ENCODE measurements at places on chromosomes 7 and 10.
A peak's percentile ranks its signal among the peaks of the same experiment; 100 is the strongest.

GRCh38 chr7:17234398-17235031 is 63.9 kb upstream of the AHR start:
- peak; percentile 19 for DNase-seq

GRCh38 chr7:131182446-131183058 is 145.1 kb upstream of the MKLN1 start:
- DNase-seq = no peak

GRCh38 chr7:75756206-75756990 is 15.6 kb downstream of the CCL26 start:
- DNase-seq = no peak

DNA sequence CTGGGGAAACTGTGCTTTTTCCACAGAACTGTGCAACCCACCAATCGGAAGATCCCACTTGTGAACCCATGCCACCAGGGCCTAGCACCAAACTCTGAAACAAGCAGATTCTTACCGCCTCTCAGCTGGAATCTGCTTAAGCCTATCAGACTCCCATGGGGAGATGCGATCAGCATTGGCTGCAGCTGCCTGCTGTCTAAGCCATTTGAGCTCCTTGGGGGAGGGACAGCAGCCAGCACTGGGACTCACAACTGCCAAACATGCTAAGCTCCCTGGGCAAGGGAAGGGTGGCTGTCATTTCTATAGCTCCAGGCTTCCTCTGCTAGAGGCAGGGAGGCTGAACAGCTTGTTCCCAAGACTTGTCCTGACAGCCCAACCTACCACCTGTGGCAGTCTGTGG is 283.8 kb downstream of the CDK14 start:
- no peak for DNase-seq

DNA sequence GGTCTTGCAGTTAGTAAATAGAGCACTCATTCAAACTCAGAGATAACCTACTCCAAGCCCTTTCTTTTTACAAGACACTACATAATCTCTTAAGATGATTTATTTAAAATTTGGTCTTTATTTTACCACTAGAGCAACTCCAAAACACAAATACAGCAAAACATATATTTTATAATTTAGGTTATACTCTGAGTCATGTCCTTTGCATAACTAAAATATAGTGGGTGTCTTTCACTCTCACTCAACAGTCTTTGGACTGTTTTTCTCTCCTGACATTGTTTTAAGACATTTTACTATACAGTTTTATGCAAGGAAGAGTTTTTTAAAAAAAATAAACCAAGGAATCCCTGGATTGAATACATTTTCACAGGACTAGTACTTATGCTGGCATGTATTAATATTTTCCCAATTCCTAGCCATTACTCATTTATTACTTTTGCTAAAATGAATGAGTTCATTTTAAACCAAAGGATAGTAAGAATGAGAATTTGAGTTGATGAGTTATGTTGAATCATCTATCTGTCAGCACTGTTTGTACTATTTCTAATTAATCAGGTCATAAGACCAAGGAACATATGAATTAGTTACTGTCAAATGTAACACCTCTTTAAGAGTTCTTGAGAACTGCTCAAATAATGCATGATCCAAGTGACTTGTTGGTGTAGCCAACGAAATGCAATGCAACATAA is 303.1 kb upstream of the FZD1 start:
- DNase-seq = no peak

- peak; percentile 46 for DNase-seq
Observed at GRCh38 chr10:32332299-32332750, 14.6 kb downstream of the EPC1 start.

DNA sequence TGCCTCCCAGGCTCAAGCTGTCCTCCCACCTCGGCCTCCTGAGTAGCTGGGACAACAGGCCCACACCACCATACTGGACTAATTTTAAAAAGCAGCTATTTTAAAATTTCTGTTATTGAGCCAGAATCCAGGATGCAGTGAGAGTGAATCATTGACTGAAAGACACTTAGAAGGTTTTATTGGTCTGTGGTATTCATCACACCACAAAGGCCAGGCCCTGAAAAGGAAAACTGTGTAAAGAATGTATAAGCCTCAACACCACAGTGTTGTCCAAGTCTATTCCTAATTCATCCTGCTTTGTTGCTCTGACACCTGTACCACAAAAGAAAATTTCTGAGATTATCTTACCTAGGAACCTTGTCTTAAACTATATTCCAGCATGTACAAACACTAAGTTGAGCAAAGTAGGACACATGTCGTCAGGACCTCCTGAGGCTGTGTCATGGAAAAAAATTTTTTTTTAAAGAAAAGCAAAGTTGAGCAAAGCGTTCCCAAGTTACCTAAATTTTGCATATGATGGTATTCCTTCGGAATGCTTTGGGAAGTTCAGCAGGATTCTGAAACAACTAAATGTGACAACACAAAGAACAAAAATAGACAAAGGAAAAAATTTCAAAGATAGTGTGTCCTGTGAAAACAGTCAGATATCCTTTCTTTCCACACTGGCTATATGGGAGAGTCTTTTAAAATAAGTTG is 129.6 kb upstream of the MKLN1 start:
- DNase-seq = no peak

GRCh38 chr10:124741281-124741921 is 2.8 kb downstream of the FAM53B start:
- peak; percentile 41 for DNase-seq

DNA sequence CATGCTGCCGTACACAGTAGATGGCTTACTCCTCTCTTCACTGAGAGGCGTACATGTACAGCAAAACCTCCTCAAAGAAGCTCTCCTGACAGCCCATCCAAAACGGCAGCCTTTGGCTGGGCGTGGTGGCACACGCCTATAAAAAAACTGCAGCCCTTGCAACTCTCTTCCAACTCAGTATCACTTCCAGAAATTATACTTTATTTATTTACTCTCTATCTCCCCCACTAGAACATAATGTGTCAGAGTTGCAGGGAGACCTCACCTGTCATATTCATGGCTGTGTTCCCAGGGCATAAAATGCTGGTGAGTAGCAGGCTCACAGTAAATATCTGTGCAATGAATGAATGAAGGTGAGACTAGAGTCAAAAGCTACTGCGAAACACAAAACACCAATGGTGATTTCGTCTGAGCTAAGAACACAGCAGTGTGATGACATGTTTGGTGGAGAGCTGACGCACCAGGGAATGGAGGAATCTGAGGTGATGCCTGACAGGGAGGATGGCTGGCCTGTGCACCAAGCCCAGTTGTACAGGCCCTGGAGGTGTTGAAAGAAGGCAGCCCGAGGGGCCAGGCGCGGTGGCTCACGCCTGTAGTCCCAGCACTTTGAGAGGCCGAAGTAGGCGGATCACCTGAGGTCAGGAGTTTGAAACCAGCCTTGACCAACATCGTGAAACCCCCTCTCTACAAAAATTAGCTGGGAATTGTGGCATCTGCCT is 55.3 kb downstream of the COBL start:
- no peak for DNase-seq

DNA sequence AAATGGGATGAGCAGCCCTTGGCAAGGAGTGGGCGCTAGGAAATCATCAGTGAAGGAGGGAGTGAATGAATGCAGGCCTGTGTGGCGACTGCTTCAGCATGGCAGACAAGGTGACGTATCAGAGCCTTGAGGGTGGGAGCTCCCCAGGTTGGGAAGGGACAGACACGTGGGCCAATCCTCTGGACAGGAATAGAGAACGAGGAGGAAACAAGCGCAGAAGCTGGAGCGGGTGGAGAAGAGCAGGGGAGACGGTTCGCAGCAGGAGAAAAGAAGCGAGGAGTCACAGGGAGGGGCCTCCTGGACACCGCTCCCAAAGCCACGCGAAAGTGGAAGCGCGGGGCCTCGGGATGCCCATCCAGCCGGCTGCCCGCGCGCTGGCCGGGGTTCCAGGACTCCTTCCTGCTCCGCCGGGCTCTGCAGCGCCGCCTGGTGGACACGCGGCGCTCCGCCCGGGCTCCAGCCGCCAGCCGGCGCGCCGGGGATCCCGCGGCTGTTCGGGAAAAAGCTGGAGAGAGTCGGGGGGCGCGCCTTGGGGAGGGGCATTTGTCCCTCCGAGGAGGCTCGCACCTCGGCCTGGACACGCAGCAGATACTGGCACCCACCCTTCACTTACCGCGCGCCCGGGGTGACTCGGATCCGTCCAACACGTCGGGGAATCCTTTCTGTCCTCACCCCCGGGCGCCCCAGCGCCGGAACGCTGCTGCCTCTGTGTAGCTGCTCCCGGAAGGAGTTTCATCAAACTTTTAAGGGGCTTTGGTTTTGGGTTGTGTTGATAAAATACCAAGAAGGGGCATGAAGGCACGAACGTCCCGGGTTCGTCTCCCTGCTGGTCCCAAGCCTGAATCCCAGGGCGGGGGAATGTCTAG is 6.3 kb downstream of the ZNF503 start:
- DNase-seq = no peak

DNA sequence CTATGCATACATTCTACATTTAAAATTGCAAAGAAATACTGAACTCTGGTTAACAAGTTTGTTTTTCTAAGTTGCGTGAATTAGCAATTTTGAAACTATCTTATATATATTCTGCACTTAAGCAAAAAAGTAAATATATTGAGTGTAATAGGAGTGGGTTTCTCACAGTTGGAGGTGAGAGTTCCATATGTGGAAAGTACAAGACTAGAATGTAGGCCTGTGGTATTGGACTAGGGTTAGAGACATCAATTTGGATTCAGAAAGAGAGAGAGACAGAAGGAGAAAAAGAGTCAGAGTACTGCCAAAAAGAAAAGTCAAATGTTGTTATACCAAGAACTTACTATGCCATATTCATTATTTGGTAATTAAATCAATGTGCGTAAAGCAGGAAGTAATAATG is 47.3 kb upstream of the ITGB8 start:
- no peak for DNase-seq

GRCh38 chr7:80139236-80139635 is 4.6 kb downstream of the GNAI1 start:
- no peak for DNase-seq

DNA sequence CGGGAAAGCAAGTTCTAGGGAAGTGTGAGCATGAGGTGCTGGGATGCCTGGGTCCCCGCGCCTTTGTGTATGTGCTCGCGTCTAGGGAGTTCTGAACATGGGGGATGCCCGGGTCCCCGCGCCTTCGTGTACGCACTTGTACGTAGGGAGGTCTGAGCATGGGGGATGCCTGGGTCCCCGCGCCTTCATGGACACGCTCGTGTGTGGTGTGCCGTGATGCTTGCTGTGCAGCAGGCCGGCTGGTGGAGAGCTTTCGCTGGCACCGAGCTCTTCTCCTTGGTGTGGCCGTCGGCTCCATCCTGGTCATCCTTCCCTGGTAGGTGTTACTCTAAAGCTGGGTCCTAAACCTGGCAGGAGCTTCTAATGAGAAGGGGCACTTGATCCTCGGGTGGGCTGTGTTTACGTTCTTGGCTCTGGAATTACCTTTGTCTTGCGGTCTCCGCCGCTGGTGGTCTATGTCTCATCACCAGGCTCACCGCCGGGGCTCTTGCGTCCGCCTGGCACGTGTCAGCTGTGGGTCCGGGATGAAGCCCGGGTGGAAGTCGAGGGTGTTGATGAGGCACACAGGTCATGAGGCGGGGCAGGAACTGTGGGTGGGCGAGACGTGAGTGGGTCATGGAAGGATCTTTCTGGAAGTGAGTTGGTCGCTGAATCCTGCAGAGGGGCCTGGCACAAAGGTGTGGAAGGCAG is 63.5 kb downstream of the DNAJB6 start:
- no peak for DNase-seq

- DNase-seq = no peak
Observed at GRCh38 chr10:94423627-94424026, 21.3 kb downstream of the TBC1D12 start.

DNA sequence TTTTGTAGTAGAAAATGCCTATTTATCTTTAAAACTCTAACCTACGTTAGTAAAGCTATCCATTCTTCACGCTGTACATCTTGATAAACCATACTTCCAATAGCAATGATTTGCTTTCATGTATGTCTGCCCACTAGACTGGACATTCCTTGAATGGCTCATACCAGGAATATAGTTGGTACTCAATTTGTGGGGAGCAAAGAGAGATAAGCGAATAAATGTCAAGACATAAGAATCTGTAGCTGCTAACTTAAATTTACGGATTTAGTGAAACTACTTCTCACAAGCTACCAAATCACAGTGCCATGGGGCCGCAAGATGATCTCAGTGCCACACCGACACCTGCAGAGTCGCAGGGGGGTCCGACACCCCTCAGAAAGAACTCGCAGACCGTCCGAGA is 763 bp upstream of the RALA start:
- DNase-seq = no peak

DNA sequence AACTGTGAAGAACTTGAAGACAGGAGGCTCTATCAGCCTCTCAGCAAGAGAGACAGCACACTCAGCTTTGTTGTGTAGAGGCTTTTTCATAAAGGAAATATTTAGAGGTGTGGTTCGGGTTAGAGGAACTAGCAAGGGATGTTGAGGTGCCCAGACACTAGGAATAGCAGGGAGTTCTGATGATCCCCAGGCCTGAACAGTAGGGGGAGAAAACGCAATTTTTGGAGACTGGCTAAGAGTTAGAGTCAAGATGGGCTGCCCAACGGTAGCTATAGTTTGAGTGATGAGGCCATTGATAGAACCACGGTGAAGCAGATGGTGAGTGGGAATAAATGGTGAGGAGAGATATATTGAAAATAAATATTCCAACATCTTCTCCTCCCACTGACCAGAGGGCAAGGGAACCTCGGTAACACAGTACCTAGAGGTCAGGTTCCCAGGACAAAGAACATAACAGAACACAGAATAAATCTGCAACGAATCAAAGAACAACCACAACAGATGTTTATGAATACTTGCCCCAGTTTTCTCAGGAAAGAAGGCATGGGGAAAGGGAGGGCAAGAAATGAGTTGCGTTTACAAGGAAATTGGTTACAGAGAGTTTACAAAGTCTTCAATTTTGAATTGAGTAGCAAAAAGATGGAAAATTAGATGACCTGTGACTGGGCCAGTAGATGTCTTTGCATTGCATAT is 24.2 kb upstream of the BPGM start:
- DNase-seq = no peak

DNA sequence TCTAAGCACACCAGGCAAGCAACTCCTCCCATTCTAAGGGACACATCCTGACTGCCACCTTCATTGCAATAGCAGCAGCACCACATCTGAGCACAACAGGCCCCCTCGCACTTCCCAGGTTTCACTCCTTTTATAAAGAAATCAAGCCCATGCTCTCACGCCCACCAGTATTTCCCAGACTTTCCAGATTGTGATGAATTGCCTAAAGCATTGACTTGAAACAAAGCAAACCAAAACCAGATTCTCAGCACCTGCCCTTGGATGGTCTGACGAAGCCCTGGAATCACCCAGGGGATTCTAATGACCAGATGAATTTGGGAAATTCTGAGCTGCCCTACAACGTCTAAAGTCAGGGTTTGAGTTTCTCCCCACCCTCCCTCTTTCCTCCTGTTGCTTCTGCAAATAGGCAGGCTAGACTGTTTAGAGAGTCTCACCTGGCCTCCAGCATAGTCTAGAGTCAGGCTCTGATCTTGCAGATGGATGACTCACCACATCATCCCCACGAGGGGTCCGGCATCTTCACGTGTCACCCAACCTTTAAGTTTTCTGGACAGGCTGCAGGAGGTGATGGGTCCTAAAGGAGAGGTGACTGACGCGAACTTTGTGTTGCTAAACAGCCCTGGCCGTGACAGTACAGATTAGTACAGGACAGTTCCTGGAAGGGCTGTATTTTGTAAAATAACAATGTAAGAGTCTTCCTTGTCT is 198.0 kb downstream of the SKIDA1 start:
- DNase-seq = no peak

Data from stimulated activated CD8-positive, alpha-beta memory T cell treated with anti-CD3 and anti-CD28 coated beads, Interleukin-4, amount 100 ng/mL, for 1 hour (primary cell).